ENCODE measurements at places on chromosomes 7 and 10.

DNA sequence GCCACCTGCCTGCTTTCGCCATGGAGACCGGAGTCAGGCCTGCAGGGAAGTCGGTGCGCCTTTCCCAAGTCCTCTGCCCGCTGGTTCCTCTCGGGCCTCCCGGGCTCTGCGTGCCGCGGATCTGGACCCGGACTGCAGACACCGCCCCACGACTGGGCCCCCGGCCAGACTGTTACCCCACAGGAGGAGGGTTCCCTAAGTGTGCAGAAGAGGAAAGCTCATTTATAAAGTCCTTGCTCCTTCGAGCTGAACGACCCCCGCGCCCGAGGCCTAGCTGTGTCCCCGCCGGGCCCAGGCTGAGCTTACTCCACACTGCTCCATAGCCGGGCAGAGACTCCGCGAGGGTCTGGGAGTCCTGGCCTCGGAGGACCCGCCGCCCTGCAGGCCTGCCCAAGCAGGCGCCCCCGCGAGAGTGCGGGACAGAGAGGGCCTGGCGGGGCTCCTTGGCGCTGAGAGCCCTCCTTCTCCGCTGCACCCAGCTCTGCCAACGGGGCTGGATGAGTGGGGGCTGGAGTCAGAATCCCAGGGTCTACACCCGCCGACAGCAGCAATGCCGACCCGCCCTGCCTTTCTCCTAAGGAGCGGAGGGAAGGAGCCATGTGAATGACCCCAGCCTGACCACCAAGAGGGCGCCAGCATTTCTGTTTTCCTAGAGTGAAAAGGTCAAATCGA is 8.3 kb downstream of the EN2 start:
- DNase-seq: no peak

GRCh38 chr10:121509796-121510195 is 88.4 kb downstream of the FGFR2 start:
- DNase-seq: no peak

- DNase-seq: no peak
Measured at GRCh38 chr7:157544226-157544625, 207.4 kb downstream of the DNAJB6 start.

DNA sequence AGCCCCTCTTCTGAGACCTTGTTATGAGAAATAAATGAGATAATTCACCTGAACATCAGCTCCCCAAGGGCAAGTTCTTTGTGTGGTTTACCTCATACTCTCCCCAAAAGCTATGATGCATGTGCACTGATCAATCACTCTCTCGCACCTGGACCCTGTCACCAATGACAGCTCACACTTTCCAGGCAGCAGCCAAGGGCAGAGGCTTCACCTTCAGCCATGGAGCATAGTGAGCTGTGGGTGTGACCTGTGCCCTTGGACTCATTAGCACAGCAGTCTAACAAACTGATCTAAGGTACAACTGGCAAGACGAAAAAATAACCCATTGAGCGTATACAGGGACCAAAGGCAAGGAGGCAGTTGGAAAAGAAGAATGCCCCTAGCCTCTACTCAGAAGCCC is 17.0 kb downstream of the PDE1C start:
- DNase-seq: no peak

- no peak for DNase-seq
Measured at GRCh38 chr7:85475071-85475470, 288.2 kb upstream of the SEMA3D start.

- no peak for DNase-seq
Measured at GRCh38 chr10:75071756-75072155, 39.7 kb upstream of the SAMD8 start.

GRCh38 chr10:22988581-22989360 is 60.9 kb downstream of the ARMC3 start:
- peak; percentile 69 for DNase-seq

DNA sequence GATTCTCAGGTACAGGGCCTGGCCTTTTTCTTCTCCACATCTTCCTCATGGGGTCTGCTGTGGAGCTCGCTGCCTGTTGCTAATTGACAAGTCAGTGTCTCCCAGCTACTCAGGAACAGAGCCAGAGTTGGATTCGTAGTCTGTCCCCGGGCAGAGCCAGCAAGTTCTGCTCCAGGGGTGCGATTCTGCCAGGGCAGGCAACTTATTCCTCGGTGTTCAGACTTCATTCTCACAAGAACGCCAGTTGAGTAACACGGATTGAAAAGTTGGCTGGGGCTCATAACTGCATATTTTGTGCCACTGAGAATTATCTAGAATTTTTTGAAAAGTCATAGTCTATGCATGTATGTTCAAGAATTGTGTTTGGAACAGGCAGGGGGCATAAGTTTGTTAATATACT is 336.7 kb upstream of the NPVF start:
- DNase-seq: no peak

- DNase-seq: no peak
Measured at GRCh38 chr10:56296618-56297017, 64.4 kb downstream of the ZWINT start.

DNA sequence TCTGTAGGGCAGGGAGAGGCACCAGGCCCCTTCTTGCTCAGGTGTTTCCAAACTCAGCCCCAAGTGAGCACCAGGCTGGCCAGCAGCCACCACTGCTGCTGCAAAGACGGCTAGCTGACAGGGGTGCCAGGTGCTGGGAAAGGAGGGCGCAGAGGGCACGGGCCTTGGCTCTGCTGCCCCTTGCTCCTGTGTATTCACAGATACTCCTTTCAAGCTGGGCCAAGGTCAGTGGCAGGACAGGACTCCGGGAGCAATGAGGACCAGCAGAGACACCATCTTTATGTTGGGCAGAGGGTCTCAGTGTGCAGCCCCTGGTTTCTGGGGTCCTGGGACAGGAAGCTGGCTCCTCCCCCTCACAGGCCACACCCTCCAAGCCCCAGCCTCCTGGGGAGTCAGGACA is 110.1 kb downstream of the SMURF1 start:
- DNase-seq: peak; percentile 42

DNA sequence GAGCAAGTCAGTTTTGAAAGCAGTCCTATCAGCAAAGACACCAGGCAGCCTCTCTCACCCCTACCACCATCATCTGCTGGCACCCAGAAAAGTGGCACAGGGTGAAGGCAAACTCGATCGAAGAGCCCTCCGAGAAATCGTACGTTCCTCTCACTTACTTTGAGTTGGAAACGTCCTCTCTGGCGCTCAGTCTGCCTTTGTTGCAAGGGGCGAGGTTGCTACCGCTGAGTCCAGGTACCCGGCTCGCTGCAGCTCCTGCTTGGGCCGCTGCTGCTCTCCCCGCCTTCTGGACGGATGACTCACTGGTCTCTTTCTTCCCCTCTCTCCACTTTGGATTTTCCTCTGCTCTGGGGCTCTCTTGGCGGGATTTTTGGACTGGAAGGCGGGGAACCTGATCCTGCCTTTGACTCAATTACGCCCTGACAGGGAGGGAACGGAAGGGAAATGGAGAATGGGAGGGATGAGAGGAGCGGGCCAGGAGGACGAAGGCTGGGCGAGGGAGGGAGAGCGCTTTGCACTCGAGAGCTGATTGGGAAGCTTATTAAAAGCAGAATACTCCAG is at the start of gene PTN:
Gene PTN, minus strand, starts transcription at position 453 of the 561 bp plus-strand sequence. CDS start 88,760 bp downstream, outside the sequence.
- DNase-seq: peak; percentile 70

DNA sequence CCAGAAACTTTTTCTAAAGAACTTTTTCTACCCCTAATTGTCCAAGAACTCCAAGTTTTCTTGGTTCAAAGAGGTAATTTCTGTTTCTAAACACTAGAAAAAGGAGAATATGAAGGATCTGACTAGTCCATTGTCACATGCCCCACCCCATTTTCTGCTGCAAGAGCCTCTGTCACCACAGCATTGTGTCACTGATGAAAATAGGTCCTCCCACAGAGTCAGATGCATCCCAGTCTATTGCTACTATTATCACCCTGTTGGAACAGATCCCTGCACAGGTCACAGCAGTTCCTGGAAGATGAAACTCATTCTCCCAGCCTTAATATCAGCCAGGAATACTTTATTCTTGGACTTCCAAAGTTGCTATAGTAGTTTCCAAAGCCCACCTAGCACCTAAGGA is 7.5 kb upstream of the CFTR start:
- no peak for DNase-seq

GRCh38 chr7:92035576-92035975 is 94.9 kb downstream of the AKAP9 start:
- DNase-seq: no peak

GRCh38 chr7:121376979-121377378 is 19.1 kb downstream of the FAM3C start:
- DNase-seq: no peak

DNA sequence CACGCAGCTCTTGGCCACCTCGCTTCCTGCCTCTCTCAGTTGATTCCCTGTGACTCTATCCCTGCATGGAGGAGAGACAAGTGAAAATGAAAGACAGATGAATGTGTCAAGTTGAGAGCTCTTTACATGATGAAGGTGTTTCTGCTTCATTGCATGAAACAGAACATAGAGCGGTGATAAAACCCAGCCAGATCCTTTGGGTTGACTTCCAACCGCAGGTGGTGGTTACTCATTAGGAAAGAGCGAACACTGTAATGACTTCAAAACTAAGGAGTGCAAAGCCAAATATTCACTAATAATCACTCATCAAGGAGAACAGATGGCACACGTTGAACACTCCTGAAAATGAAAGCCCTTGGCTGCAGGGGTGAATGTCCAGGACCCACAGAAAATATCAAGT is 31.8 kb upstream of the WDR11 start:
- DNase-seq: no peak

DNA sequence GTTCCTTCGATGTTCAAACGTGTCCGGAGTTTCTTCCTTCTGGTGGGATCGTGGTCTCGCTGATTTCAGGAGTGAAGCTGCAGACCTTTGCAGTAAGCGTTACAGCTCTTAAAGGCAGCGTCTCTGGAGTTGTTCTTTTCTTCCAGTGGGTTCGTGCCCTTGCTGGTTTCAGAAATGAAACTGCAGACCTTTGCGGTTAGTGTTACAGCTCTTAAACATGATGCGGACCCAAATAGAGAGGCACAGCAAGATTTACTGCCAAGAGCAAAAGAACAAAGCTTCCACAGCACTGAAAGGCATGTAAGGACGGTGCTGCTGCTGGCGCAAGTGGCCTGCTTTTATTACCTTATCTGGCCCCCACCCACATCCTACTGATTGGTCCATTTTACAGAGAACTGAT is 931.4 kb downstream of the IPMK start:
- no peak for DNase-seq

GRCh38 chr10:78742406-78742729 is 326.4 kb upstream of the ZMIZ1 start:
- DNase-seq: no peak

GRCh38 chr7:150784120-150784736 is 15.9 kb downstream of the TMEM176B start:
- peak; percentile 53 for DNase-seq

DNA sequence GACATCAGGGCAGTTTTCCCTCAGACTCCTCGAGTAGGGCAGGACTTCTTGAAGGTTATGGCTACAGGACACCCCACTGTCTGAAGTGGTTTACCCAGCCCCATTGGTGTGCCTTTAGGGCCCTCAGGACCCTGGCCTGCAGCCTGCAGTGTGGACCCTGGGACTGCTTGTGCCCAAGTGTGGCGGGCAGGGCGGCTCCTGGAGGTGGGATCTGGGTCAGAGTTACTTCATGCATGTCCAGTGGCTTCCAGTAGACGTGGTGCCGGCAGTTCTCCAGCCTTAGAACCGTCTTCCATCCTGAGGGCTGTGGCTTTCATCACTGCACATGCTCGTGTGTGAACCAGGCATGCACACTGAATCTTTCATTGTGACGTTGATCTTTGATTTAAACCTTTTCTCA is 16.7 kb downstream of the EIF3B start:
- DNase-seq: no peak

DNA sequence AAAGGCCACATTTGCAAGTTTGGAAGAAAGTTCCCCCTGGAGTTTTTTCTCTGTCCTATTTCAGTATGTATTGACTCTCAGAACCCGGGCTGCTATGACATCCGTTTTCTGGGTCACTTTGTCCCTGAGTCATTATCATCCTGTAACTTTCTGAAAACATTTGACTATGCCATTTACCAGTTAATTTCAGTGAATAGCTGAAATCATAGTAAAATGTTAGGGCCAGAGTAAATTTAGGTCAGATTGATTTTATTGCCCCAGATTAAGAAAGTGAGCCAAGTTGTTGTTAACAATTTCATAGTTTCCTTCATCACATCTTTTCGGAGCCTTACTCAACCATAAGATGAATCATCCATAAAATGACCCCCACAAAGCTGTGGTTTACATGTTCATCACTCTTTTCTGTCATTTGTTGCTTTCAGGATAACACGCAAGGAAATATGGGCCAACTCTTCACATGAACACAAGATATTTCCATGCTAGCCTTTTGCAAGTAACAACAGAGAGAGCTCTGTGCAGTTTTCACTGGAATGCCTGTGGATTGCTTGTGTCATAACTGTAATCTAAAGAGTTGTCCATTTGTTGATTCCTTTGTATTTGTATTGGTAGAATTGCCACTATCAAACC is 3.9 kb upstream of the MACC1 start:
- no peak for DNase-seq

DNA sequence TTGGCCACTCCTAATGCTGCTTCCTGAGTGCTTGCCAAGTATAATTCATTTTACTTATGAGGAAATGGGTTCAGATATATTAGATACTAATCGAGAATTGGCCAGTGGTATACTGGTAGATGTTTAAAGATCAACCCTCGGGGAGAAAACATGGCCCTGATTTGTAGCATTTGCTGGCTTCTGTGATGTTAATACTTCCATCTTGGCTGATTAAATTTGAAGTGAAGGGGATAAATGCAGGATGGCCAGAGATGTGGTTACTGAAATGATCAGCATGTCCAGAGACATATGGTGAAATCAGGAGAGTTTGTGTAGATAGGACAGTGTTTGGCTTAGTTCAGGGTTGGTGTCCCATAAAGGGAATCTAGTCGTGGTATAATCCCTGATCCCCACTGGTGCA is 11.2 kb downstream of the UBE2D4 start:
- DNase-seq: no peak

DNA sequence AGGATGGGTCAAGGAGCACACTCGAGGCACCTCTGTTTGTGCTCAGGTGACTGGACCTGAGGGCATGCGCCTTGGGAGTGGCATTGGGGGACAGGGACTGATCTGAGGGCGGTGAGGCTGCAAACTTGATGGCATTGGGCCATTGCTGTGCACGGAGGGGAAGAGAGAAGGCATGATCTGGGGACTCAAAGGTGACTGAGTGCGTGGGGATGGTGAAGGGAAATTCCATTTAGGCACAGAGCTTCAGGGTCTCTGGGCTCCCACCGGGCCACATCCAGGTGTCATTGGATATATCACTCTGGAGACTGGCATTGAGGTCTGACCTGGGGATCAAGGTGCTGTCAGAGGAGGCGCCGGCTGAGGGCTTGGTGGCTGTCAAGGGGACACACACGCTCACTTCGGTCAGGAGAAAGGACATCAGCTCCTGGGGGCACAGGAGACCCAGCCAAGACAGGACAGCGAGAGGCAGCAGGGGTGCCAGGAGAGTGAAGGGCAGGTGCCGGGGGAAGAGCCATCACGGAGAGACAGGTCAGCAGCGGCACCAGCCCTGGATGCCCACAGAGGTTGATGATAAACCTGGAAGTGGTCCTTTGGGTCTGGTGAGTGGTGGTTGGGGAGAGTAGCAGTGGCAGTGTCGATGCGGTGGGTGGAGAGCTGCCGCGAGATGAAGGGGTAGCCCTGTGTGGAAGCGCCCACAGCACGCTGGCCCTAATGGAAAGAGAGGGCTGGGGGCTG is 5.5 kb downstream of the ADCK2 start:
- DNase-seq: no peak
